ENCODE measurements at places on chromosomes 1 and 21.

- peak; percentile 4 for DNase-seq
These were observed 131.6 kb downstream of the LHX8 start for GRCh38 chr1:75265792-75266191.

GRCh38 chr1:8164670-8165069 lies 138.6 kb upstream of the ERRFI1 start:
- DNase-seq, result no peak

- no peak for DNase-seq
These were observed 70.5 kb downstream of the EIF4G3 start for GRCh38 chr1:21106238-21106637.

DNA sequence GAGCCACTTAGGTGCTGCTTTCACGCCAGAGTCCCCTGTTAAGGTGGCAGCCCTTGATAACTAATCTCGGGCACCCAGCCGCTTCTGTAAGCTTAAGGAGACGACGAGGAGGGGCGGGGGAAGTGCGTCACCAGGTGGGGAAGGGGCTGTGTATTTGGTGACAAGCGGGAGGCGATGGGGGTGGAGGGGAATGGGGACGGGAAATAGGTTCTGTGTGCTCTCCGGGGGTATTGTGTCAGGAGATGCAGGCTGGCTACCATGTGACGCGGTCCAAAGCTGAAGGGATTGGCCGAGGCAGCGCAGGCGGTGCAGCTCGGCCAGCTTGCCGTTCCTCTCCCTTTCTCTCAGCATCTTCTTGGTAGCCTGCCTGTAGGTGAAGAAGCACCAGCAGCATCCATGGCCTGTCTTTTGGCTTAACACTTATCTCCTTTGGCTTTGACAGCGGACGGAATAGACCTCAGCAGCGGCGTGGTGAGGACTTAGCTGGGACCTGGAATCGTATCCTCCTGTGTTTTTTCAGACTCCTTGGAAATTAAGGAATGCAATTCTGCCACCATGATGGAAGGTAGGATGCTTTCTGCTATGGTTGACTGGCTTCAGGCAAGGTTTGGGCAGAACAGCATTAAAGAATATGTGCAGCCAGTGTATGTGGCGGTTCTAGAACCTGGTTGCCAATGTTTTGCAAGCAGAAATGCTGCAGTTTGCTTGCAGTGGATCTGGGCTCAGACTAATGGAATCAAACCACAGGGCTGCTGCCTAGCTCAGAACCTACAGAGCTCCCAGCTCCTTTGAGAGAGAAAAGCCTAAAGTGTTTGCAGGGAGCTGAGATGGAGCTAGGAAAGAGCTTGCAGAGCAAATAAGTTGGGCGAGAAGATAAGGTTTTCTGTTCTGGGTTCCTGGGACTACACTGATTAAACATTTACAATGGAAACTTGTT lies at the start of gene SGIP1:
Gene SGIP1, plus strand, starts transcription at position 350 of the 937 bp plus-strand sequence. Its CDS starts 206 bp downstream, at position 556.
- DNase-seq, result no peak

GRCh38 chr1:2961081-2961480 lies 60.2 kb upstream of the ACTRT2 start:
- DNase-seq, result no peak

- no peak for DNase-seq
These were observed 778.1 kb upstream of the TMPRSS15 start for GRCh38 chr21:19181604-19182140.

DNA sequence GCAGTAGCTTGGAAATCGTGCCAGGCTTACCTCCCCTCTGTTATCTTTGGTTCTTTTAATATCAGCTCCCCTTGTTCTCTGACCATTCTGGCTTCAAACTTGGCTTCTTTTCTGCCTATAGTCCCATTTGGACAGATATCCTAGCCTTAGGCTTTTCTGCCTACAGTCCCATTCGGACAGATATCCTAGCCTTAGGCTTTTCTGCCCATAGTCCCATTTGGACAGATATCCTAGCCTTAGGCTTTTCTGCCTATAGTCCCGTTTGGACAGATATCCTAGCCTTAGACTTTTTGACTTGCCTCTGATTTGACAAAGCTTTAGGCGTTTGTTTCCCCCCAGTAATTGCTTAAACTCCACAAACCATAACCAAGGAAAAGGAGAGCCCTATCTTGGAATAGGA lies 25.6 kb downstream of the CHML start:
- DNase-seq, result no peak

All from T-helper 1 cell (primary cell).